ENCODE measurements at places on chromosomes 4 and X.

DNA sequence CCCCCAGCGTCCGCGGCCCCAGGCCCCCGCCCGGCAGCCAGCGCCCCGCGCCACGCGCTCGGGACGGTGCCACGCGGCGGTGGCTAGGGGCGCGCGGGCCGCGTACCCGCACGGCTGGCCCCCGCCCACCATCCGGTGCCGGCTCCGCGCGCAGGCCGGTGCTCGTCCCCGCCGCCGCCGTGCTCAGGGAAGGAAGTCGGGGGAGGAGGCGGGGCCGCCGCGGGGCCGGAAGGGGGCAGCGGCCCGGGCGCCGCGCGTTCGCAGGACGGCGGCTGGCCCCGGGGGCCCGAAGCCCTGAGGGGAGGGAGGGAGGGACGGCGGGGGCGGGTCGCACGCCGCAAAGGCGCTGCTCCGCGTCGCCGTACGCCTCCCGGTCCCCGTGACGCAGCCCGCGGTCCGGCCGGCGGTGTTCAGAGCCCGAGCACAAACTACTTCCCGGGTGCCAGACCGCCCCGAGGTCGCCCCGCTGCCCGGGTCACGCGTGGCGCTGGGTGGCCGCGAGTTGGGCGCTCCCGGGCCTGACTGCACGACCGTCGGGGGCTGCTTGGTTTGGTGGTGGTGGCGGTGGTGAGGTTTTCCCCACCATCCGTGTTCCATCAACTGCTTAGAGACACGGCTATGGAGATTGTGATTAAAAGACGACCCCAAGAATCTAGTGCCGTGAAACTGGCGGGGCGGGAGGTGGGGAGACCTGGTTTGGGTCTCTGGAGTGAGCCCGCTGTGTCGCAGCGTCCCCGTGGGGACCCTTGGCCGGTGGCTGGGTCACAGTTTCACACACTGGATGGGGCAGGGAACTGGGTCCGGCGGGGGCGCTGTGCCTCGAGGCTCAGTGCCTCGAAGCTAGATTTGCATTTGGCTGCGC is at the start of gene DCTD:
DCTD (minus strand) TSS at position 205 of the 862 bp plus-strand sequence. CDS start 1,818 bp downstream, outside the sequence.
- H3K36me3 ChIP-seq: peaks cover 32% of the 10 kb centered on the region
- no peaks in the 10 kb centered on the region for H3K27me3 ChIP-seq
- H3K4me3 ChIP-seq: peak within 1 kb of the TSS; percentile 98
- peaks cover 6% of the 10 kb centered on the region for H3K4me1 ChIP-seq
- DNase-seq: no peak

GRCh38 chrX:137792214-137792613 is 226.3 kb downstream of the ZIC3 start:
- no peak overlapping the region for H3K27ac ChIP-seq
- no peaks in the 10 kb centered on the region for H3K36me3 ChIP-seq
- DNase-seq: no peak

DNA sequence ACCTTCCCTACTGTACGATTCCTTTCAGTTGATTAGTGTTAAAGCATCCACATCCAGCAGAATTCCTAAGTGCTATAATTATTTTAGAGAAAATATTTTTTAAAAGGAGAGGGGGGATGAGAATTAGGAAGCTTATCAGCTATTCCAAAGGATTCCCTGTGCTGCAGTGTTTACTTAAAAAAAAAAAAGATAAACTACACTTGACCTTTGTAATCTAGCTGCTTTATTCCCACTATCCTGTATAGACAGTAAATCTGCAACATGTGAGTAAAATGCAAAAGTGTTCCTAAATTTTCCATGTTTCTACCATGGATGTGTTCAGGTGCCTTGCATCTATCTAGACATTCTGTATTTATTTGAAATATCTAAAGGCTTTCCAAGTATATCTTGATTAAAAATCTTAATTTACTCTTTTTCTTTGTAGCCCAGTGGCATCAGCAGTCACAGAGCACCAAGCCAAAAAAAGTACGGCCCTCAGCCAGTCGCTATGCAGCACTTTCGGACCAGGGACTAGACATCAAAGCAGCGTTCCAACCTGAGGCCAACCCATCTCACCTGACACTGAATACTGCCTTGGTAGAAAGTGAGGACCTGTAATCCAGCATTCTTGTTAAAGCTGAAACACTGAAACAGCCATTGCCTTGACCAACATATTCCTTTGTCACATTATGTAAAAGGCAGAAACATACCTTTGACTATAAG is 84.1 kb downstream of the CBR4 start:
- H3K4me1 ChIP-seq: no peaks in the 10 kb centered on the region
- no peaks in the 10 kb centered on the region for H3K27me3 ChIP-seq
- H3K4me3 ChIP-seq: no peak overlapping the region

GRCh38 chr4:41369680-41370079 is 113.0 kb downstream of the UCHL1 start:
- H3K4me3 ChIP-seq: no peak overlapping the region
- no peak for DNase-seq
- H3K4me1 ChIP-seq: peaks cover 1% of the 10 kb centered on the region
- no peak overlapping the region for H3K27ac ChIP-seq

- H3K4me3 ChIP-seq: no peak overlapping the region
- no peaks in the 10 kb centered on the region for H3K36me3 ChIP-seq
- H3K27me3 ChIP-seq: no peaks in the 10 kb centered on the region
- H3K4me1 ChIP-seq: no peaks in the 10 kb centered on the region
- no peak for DNase-seq
Observed at GRCh38 chrX:109601486-109601885, 23.5 kb downstream of the KCNE5 start.

- no peak for DNase-seq
- no peaks in the 10 kb centered on the region for H3K36me3 ChIP-seq
- H3K27ac ChIP-seq: no peak overlapping the region
- H3K4me1 ChIP-seq: peaks cover 15% of the 10 kb centered on the region
- H3K27me3 ChIP-seq: no peaks in the 10 kb centered on the region
Observed at GRCh38 chrX:110418316-110419235, 59.9 kb downstream of the RTL9 start.

DNA sequence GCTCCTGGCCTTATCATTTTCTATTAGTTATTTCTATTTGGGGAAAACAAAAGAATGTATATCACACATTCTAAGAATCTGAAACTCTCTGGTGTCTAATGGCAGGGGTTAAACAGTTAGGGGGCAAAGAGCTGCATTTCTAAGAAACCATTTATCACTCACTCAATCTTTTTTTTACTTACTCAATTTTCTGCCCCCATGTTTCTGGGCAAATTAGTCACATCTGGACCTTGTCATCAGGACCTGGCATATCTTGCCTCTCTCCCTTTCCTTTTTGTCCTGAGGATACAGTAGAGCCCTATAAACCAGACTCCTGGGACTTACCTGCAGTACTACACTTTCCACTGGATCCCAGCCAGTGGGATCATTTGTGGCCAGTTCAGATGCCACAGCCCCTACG is 89.1 kb downstream of the ANXA3 start:
- H3K4me1 ChIP-seq: peaks cover 19% of the 10 kb centered on the region
- H3K27ac ChIP-seq: no peak overlapping the region
- H3K36me3 ChIP-seq: no peaks in the 10 kb centered on the region
- no peak overlapping the region for H3K4me3 ChIP-seq

GRCh38 chrX:1421433-1422134 is 29.7 kb upstream of the SLC25A6 start:
- no peaks in the 10 kb centered on the region for H3K4me1 ChIP-seq
- H3K27ac ChIP-seq: no peak overlapping the region
- peak; percentile 36 for DNase-seq
- no peaks in the 10 kb centered on the region for H3K27me3 ChIP-seq

All from RWPE2 (cell line).